A172 (cell line): ENCODE measurements at places on chromosomes 6 and 20.
A peak's percentile ranks its signal among the peaks of the same experiment; 100 is the strongest.

DNA sequence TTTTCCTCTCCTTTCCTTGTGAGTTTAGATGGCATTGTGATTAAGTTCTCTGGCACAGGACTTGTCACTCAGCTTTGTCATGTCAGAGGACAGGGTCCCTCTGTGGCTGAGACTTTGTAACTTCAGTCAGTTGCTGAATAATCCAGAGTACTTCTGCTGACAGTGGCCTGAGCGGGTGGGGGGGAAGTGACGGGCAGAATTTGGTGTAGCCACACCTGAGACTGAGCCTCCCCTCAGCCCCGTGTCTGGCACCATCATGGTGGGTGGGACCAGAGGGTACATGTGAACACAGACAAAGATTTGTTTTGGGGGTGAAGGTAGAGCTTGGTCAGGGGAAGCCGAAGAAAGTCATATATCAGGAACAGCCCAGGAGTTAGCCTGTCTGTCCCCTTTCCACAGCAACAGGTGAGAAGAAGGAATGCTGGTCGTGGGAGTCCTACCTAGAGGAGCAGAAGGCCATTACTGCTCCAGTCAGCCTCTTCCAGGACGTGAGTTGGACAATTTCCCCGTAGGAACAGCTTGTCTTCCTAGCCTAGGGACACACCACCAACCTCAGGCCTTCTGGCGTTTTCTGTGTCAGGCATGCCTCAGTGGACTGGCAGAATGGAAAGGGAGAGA is 20.9 kb downstream of the L3MBTL1 start:
- DNase-seq = no peak

GRCh38 chr6:135837735-135838449 is 13.6 kb upstream of the PDE7B start:
- no peak for DNase-seq

DNA sequence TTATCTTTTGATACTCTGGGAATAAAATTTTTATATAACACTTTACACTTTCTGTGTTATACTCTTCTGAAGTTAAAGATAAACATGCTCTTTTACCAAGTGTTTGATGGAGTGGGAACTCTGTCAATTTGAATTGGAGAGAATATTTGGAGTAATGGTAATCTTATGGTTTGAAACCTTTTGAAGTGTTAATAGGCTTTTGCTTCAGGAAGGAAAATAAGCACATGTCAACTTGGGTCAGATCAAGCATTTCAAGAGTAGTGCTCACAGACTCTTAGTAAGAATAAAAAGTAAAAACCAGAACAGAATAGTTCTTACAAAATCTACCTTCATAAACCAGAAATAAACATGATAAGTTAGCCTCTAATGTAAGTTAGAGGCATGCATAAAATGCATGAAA is 24.4 kb upstream of the IRAK1BP1 start:
- DNase-seq = no peak

GRCh38 chr6:134173366-134173725 is 120.9 kb upstream of the SLC2A12 start:
- DNase-seq = no peak

- DNase-seq = no peak
Observed at GRCh38 chr6:137489046-137490005, 4.9 kb downstream of the OLIG3 start.

- DNase-seq = peak; percentile 79
Observed at GRCh38 chr6:2245877-2246863, 765 bp upstream of the GMDS start.

GRCh38 chr6:119887666-119888065 is 538.1 kb upstream of the MAN1A1 start:
- DNase-seq = no peak

GRCh38 chr6:121680058-121680457 is 244.6 kb downstream of the GJA1 start:
- no peak for DNase-seq

DNA sequence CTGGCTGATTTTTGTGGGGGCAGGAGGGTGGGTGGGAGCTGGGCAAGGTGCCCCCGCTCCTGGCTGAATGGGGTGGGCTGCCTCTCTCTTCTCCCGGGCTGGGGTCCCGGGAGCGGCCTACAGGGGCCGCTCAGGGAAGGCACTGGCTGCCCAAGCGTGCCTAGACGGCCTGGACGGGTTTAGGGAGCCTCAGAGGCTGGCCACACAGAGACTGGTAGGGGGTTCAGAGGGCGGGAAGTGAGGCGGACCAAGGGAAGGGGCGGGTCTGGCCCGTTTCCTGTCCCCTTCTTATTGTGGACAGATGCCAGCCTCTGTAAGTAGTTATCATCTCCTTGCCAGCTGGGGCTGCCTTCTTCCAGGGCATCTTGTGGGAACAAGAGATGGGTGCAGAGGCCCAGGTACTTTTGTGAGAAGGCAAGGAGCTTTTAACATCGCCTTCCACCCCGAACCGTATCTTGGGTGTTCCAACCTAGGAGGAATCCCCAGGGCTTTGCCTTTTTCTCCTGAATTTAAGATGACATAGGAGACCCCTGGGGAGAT is 437 bp downstream of the CD40 start:
- DNase-seq = no peak

- DNase-seq = peak; percentile 15
Observed at GRCh38 chr6:137731960-137732616, 135.0 kb upstream of the TNFAIP3 start.

GRCh38 chr6:28864326-28864923 is 59.4 kb downstream of the TRIM27 start:
- DNase-seq = no peak

- DNase-seq = no peak
Observed at GRCh38 chr20:62754122-62754990, 41.9 kb upstream of the MRGBP start.

GRCh38 chr20:52761867-52762266 is 210.3 kb upstream of the TSHZ2 start:
- peak; percentile 8 for DNase-seq

- no peak for DNase-seq
Observed at GRCh38 chr6:108156938-108157233, 8.9 kb upstream of the NR2E1 start.

GRCh38 chr20:53146201-53146891 is 174.2 kb downstream of the TSHZ2 start:
- DNase-seq = peak; percentile 46

DNA sequence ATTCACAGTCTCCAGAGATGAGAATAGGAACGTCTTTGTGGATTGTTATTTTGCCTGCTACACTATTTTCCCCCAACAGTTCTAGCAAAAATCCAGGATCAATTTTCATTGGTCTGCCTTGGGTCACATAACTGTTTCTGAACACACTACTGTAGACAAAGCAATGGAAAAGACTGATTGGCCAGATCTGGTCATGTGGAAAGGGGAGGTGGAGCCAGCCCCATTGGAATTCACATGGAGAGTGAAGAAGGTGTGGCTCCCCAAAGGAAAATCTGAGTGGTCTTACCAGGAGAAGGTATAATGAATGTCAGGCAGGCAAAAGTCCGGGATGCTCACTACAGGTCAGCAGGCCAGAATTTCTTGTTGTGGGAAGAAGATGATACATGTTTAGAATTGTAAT is 9.5 kb upstream of the TP53RK start:
- no peak for DNase-seq

- DNase-seq = no peak
Observed at GRCh38 chr6:87241304-87241703, 81.1 kb upstream of the SMIM8 start.
